Ureter (tissue), 1 donor: ENCODE measurements at places on chromosomes 4 and X. TPM values are rescaled to one million over a fixed set of nuclear protein-coding genes. Genes with fewer than 3 reads are reported as not detected.

GRCh38 chr4:140113653-140114052 is 40.3 kb downstream of the MAML3 start:
- DNase-seq, result no peak

DNA sequence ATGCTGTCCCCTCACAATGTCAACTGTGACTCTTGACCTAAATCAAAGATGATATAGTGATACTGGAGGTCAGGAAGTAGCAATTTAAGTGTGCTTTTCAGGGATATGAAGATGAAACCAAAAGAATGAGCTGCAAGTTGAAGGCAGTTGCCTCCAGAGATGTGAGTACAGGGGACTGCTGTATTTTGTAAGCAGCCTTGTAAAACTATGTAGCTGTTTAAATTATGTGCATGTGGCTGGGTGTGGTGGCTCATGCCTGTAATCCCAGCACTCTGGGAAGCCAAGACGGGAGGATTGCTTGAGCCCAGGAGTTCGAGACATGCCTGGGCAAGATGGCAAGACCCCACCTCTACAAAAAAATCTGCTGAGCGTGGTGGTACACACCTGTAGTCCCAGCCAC is 15.1 kb upstream of the TNIP2 start:
- no peak for DNase-seq

- DNase-seq, result no peak
These were observed 367.6 kb upstream of the LCORL start for GRCh38 chr4:18389115-18389514.

GRCh38 chrX:10893366-10893765 is 217.8 kb upstream of the HCCS start:
- no peak for DNase-seq

- no peak for DNase-seq
These were observed 2.2 kb downstream of the TREX2 start for GRCh38 chrX:153443476-153444332.

DNA sequence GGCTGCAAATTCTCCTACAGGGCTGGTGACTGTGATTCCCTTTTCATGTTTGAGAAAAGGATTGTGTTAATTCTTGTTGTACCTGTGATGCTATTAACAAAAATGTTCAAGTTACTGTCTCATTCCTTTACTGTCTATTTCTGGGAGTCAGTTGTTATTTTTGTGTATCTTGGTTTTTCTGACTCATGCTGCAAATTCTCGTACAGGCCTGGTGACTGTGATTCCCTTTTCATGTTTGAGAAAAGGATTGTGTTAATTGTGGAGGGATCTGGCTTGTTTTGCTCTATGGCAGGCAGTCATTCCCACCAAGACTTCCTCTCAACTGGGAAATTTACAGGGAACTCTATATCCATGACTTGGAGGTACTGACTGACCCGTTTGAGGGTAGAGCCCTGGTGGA is 693.4 kb upstream of the INTU start:
- no peak for DNase-seq

- DNase-seq, result no peak
These were observed 115.1 kb downstream of the LARP7 start for GRCh38 chr4:112752061-112752460.

DNA sequence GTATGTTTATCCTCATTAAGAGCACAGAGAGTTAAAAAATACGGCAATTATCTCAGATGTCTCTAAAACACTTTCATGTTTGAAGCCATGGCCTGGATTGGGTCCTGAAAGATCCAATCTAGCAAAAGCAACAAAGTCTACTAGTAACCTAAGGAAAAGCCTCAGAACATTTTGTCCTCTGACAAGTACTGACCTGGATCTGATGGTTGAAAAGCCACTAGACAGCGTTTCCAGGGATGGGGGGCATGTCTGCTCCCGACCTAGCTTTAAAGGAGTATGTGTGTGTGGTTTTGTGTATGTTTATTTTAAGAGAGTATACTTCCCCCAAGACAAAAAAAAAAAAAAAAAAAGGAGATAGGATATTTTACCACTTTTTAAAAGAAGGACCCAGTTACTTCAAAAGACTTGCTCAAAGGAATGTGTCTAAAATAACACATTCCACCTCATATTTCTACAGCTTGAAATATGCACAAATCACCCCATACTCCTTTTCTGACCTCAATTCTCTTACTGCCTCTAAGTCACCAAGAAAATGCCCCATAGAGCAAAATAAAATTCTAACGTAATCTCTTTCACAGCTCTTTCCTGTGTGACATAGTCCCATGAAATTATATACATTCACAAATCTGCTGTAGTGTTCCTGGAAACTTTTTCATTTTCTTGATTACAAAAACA is 189.0 kb upstream of the TTC29 start:
- DNase-seq, result no peak

DNA sequence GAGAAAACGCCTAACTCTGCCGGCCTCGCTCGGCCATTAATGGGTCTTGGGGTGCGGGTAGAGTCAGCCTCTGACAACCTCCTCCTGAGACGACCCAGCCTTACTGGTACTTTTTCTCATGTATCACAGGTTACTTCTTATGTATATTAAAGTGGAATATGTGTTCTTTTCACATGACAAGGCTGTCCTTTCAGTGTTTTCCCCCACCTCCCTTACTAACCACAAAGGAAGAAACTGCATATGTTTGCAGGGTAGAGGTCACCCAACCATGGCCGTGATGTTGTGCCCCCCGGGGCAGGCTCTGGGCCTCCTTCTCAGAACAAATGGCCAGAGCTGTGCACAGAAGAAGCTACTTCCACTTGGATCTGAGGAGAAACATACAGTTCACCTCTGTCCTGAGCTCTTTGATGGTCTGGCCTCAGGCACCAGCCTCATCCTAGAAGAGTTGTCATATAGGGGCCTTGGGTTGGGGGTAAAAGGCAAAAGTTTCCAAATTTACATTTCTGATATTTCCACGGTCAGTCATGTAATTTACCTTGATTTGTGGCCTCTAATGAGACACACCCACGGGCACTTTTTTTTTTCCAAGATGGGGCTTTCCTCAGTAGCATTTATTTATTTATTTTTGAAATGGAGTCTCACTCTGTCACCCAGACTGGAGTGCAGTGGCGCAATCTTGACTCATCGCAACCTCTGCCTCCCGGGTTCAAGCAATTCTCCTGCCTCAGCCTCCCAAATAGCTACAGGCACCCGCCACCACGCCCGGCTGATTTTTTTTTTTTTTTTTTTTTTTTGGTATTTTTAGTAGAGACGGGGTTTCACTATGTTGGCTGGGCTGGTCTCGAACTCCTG is 1.9 kb downstream of the SOWAHD start:
- no peak for DNase-seq

DNA sequence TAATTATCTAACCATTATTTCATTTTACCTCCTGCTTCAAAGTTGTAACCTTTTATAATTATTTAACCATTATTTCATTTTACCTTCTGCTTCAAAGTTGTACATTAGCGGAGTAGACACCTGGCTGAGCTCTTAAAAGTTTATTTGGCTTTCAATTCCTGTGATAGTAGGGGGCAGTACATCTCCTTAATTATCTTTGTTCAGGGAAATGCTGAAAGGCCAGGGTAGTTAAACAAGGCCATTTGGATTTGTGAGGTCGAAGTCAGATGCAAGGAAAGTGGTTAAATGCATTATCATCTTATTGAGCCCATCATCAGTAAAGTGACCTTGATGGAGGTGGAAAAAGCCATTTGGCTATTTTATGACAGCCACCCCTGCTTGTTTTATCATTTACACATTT is 210.6 kb downstream of the TENM3 start:
- DNase-seq, result no peak

DNA sequence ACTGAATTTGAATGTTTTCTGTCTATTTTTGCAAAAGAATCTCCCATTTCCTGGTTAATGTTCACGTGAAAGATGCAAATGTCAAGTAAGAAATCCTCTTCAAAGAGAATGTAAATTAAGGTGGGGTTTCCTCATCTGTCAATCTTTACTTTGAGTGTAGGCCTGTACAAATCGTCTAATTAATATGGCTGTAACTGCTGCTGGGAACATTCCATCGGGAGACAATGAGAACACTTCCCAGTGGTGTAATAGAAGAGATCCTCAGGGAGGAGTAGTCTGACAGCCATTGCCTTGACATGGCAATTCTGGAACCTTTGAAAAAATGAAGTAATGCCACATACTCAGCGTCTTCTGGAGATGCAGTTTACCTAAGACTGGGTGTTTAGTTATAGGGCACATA is 3.7 kb downstream of the EREG start:
- DNase-seq, result no peak

DNA sequence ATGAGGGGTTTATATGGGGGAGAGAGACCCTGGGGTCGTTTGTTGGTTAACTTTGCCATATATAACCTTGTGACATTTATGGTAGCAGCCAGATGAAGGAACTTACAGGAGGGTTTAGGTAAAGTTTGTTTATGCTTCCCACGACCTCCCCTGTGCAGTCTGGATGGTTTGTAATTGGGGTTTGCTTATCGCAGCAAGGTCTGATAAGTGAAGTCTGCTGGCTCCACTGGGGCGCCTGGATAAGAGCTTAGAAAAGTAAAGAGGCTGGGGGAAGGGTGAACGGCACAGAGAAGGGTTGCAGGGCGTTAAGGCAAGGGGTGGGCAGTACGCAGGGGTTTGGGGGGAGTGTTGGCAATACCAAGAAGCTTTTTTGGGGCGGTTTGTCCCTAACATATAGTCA is 98.7 kb downstream of the KDM6A start:
- DNase-seq, result no peak

DNA sequence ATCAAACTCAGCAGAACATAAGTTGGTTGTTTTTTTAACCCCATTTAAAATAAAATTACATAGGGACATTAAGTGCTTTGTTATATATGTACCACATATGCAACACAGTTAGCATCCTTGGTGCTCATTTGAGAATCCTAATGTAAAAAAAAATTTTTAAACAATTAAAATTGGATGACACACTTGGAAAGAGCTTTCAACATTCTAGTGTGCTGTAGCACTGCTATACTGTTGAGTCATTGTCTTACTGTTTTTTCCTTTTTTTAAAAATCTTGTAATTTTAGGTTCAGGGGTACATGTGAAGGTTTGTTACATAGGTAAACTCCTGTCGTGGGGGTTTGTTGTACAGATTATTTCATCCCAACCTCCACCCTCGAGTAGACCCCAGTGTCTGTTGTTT is 12.8 kb downstream of the THAP9 start:
- DNase-seq, result no peak

GRCh38 chr4:108980455-108981239 is 217.8 kb upstream of the ETNPPL start:
- no peak for DNase-seq

GRCh38 chr4:71765821-71766383 is 18.0 kb downstream of the GC start:
- DNase-seq, result no peak

DNA sequence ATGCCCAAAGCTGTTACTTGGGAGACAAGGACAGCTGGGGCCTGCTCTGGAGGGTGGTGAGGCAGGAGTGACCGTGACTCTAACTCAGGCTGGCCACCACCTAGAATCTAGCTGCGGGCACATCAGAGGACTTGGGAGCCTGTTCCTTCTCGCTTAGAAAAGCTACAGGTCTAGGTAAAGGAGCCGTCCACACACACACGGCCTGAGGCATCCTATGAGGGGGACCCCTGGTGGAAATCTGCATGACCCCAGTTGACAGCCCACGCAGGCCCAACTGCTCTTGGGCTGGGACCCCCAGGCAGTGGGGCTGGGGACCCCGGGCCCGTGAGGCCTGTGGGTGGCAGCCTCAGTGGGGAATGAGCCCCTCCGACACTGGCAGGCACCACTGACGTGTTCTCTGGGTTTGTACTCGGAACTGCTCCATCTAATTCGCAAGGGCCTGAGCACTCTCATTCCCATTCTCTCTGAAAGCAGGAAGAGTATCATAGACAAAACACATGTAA is 75.6 kb downstream of the ACOX3 start:
- no peak for DNase-seq

- no peak for DNase-seq
These were observed 172.2 kb upstream of the CXCL13 start for GRCh38 chr4:77433418-77433733.

DNA sequence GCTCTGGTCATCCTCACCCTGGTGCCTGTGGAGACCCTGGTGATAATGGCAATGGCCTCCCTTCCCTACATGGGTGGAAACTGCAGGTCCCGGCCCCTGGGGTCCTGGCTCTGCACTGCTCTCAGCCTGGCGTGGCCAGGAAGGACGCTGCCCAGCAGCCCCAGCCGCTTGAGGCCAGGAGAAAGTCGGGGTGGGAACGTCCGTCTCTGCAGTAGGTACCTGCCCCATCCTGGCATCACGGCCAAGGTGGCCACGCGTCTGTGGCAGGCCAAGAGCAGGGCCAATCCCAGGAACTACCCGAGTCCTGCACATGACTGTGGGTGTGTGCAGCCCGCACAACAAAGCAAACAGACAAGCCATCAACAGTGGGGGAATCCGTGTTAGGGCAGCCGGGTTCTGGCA is 33.8 kb downstream of the FGFRL1 start:
- no peak for DNase-seq

DNA sequence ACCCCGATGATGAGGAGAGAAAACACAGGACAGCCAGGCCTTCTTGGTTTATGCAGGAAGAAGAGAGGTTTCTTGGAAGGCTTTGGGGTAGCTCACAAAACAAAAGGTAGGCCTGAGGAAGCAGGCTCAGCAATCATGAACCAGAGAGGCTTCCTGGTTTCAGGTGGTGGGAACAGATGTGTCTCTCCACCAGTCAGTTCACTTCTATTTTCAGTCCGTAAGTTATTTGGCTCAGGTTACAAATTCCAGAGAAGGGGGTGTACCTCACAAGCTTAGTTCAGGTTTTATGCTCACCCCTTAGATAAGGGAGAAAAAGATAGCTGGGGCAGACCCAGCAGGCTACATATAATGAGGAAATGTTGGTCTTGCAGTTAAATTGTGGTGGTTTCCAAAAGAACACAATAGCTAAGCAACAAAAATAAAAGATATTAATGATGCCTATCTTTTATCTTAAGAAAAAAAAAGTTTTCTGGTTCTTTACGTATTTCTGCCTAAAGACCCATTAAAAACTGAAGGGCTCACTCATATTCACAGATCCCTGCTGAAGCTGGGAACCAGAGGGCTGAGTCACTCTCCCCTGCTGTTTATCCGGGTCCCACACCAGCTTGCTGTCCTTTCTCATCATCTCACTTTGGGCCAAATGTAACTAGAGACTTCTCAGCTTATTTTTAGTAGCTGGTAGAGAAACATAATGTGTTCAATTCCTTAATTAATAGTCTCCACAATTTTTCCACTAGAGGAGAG is 177.0 kb downstream of the CAMK2D start:
- no peak for DNase-seq

DNA sequence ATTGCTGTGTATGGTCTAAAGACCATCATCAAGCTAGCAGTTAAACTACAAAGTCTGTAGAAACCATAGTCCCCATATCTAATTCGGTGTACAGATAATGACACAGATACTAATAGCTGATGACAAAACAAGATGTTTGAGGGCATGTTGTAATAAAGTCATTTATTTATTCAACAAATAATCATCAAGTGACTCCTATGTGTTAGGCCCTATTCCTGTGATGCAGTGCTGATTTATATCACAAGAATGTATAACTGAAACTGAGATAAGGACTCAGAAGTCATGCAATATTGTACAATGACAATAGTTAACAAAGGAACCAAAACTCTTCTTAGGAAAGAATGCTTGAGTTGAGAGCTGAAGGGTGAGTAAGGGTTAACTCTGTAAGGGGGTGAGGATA is 315.0 kb upstream of the NR3C2 start:
- no peak for DNase-seq

Gene NKAP
- total RNA-seq, result 8.0 TPM

Gene RTL9
- total RNA-seq, result not detected

Gene GPR34
- 7.1 TPM for total RNA-seq

Gene ZNF157
- 0.26 TPM for total RNA-seq

Gene GAGE2A
- total RNA-seq, result not detected

Gene SPATA4
- not detected for total RNA-seq

Gene GABRQ
- 0.26 TPM for total RNA-seq

Gene SYP
- 1.7 TPM for total RNA-seq
